Tibial artery (tissue), 4 donors: ENCODE measurements at places on chromosomes 2 and 18.

- DNase-seq, result no peak
Measured at GRCh38 chr2:179302764-179303571, 38.3 kb upstream of the SESTD1 start.

DNA sequence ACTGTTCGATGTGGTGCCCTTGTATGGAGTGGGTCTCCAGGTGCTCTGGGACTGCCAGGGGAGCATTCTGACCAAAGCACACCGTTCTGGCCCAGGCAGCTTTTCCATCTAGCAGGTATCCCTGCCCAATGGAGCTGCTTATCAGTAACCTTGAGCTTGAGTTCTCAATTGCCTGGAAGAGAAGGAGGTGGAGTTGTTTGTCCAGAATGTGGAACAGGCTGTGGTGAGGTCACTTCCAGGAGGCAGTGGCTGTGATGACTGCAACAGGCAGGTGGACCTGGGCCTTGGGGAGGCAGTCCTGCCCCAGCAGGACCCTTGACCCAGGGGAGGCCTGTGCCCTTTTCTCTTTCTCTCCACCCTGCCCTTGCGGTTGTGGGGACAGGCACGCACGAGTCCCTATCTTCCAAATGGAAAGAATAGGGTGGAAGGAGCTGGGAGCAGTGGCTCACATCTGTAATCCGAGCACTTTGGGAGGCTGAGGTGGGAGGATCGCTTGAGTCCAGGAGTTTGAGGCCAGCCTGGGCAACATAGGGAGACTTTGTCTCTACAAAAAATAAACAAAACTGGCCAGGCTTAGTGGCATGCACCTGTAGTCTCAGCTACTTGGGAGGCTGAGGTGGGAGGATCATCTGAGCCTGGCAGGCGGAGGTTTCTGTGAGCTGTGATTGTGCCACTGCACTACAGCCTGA is 66.2 kb upstream of the MCFD2 start:
- no peak for DNase-seq

GRCh38 chr2:206125901-206126300 is 33.3 kb downstream of the NDUFS1 start:
- DNase-seq, result no peak

- no peak for DNase-seq
Measured at GRCh38 chr2:53572696-53573095, 194.9 kb upstream of the CHAC2 start.

- no peak for DNase-seq
Measured at GRCh38 chr2:184041077-184041476, 557.3 kb upstream of the ZNF804A start.
